NCI-H1930 (cell line): ENCODE measurements at places on chromosomes 1 and 21.

- DNase-seq: no peak
These were observed 123.7 kb downstream of the MATN1 start for GRCh38 chr1:30599721-30600120.

DNA sequence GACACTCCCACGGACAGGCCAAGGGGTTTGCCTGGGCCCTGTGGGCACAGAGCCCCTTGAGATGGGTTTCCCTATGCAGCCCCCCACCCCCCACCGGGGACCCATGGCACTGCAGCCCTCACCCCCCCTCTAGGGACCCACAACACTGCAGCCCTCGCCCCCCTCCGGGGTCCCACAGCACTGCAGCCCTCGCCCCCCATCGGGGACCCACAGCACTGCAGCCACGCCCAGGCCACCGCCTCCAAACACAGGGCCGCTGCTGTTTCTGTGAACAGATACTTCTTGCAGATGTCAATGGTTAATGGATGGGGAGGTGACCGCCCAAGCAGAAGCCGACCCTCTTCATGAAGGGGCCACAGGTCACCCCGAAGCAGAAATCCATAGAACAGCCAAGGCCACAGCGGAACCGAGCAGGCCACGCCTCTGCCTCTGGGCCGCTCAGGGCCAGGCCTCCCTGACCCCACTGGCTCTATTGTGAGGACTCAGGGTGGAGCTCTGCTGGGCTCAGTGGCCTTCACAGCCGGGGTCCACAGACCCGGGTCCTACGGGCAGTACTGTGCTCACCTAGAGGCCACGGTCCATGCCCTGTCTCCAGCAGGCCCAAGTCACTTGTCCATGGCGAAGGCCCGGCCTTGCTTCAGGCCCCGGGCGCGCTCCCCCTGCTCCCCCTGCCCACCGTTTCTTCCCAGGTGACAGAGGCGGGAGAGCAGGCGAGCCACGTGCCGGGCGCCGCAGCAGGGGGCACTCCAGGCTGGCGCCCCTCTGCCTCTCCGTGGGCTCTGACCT lies 4.1 kb upstream of the POFUT2 start:
- DNase-seq: no peak

DNA sequence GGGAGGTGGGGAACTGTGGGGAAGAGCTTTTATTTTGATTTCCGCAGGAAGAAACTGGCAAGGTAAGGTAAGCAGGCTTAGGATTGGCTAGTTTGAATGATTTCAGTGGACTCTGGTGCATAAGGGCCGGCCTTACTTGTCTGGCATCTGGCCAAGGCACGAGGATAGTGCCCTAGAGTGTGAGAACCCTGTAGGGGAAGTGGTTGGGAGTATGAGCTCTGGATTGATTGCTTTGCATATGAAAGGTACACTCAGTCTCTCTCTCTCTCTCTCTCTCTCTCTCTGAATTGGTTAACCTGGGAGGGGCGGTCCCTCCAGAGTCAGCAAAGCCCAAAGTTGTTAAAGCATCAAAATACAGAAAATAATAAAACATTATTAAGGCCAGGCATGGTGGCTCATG lies 463.0 kb downstream of the SIPA1L2 start:
- DNase-seq: no peak

GRCh38 chr1:48906164-48906563 lies 129.5 kb upstream of the BEND5 start:
- DNase-seq: no peak

DNA sequence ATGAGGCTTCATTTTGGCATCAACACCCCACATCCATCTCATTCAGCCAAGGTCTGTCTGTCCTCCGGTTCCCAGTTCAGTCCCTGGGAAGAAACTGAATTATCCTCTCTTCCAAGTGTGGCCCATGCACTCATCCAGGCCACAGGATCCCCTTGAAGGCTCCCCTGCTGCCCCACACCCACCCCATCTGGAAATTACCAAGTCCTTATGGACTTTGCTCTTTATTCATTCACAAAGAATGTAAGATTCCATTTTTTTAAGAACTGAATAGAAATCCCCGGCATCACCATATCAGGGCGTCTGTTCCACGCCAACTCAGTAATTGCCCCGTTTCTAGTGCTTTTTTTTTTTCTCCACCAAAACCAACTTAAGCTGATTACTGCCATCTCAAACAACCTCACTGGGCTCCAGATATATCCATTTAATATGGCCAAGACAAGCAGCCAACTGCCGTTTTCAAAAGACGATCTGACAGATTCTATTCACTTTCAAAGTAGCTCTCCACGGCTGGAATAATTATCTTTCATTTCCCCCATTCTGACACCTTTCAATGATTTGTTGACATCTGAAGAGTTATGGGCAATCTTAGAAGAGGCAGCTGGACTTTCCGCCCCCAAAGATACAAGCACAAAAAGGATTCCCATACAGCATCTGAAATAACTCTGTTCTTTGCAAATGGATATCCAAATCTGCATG lies 55.9 kb downstream of the OLIG1 start:
- no peak for DNase-seq
